ENCODE measurements at places on chromosomes 7 and 10.

GRCh38 chr10:120735773-120736371, 115.3 kb upstream of the WDR11 start:
- no peak for DNase-seq

DNA sequence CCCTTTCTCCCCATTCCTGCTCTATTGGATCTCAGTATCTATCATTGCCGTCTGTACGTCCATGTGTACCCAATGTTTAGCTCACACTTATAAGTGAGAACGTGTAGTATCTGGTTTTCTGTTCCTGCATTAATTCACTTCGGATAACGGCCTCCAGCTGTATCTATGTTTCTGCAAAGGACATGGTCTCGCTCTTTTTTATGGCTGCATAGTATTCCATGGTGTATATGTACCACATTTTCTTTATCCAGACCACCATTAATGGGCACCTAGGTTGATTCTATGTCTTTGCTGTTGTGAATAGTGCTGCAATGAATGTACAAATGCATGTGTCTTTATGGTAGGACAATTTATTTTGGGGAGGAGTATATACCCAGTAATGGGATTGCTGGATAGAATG, 94.4 kb upstream of the MPP7 start:
- no peak for DNase-seq

DNA sequence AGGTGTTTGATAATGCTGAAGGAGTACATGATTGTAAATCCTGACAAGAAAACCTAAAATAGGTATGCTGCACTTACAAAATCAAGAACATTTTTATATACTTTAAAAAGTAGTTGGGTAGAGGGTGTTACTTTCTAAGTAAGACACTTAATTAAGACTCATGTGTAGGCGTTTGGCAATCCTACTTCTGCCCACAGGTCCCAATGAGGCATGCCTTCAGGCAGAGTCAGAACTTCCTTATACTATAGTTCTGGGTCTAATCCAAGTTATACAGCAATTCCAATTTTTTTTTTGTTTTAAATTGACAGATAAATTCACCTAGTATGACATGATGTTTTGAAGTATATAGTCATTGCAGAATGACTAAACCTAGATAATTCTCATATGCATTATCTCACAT, 1188.5 kb upstream of the PHF14 start:
- DNase-seq: no peak

GRCh38 chr10:3281941-3282673, 109.5 kb upstream of the PITRM1 start:
- DNase-seq: no peak

DNA sequence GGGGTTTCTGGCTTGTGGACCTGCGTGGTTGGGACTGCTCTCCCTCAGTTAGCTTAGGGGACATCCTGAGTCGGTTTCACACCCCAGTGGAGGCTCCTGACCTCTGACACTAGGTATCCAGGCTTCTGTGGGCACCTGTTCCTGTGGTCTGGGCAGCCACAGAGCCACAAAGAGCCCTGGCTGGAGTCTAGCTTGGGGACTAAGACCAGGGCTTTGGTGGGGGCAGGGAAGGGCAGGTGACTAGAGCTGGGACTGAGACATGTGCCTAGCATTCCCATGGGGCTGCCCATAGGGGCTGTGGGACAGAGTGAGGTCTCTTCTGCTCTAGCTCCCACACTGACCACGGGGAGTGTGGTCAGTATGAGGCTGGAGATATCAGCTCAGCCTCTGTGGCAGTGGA, 4.0 kb upstream of the TMEM270 start:
- DNase-seq: no peak

- no peak for DNase-seq
Measured at GRCh38 chr7:2420216-2420933, 17.0 kb downstream of the CHST12 start.

DNA sequence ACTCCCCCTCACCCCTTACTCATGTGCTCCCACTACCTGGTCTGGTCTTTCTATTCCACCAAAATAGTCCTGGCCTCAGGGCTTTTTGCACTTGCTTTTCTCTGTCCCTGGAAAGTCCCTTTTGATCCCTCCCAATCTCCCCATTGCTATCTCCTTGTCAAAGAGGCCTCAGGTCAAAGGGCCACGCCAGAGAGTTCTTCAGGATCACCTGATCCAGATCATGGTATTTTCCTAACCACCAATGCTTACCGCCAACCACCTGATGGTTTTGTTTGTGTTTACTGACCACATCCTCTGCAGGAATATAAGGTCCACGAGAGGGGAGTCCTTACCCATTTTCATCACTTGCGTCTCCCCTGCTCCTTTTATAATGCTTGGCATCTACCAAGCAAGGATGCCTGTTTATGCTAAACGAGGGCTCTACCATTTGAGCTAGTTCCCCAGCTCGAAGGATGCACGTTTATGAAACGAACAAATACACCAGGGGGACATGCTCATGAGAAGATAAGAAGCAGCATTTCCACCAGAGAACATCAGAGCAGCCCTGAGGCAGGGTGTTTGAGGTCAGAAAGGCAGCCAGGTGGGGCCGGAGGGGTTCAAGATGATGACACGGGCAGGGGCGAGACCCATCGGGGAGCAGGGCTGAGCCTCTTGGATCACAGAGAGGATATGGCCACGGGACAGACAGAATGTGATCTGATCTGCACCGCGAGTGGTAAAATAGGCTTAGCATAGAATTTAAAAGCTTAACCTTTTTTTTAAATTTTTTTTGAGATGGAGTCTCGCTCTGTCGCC, 43.1 kb upstream of the FOXK1 start:
- DNase-seq: no peak

DNA sequence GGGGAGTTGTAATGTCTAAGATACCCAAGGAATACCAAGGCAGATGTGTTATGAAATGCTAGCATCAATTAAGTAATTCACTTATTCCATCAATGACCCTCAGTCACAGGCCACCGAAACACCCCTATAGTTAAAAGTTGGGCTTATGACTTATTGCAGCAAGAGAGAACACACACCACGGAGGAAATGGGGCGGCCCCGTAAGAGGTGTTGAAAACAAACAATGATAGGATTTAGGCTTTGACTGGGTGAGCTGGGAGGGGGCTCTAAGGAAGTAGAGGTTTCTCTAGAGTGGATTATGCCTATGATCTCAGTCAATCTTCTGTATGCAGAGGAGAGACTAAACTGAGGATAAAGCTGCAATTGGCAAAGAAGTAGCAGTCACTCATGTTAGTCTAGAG, 45.4 kb upstream of the PRKCQ start:
- DNase-seq: no peak

DNA sequence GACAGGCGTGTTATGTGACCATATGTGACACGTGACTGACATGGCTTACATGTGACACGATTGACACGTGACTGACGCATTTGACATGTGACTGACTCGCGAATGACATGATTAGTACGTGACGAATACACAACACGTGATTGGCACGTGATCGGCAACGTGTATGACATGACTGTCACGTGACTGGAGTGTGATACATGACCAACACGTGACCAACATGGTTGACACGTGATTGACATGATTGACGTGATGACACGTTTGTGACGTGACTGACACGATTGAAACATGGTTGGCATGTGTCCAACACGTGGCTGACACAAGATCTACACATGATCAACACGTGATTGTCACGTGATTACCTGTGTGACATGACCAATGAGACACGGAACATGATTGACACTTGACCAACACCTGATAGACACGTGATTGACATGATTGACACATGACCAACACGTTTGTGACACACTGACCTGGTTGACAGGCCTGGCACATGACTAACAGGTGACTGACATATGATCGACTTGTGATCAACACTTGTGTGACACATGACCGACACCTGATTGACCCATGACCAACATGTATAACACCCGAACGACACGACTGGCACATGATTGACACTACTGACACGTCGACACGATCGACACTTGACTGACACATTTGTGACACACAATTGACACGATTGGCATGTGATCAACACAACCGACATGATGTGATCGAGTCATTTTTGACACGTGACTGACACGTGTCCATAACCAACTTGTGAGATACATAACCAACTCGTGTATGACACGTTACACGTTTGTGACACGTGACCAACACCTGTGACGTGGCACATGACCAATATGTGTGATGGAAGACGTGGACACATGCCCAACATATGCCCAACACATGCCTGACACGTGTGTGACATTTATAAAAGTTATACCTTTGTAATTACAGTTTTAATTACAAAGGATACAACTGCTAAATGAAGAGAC, 21.1 kb downstream of the CRPPA start:
- DNase-seq: no peak

- DNase-seq: no peak
Measured at GRCh38 chr10:56181607-56182006, 179.5 kb downstream of the ZWINT start.

GRCh38 chr10:86041116-86041515, 325.5 kb downstream of the GRID1 start:
- DNase-seq: no peak

DNA sequence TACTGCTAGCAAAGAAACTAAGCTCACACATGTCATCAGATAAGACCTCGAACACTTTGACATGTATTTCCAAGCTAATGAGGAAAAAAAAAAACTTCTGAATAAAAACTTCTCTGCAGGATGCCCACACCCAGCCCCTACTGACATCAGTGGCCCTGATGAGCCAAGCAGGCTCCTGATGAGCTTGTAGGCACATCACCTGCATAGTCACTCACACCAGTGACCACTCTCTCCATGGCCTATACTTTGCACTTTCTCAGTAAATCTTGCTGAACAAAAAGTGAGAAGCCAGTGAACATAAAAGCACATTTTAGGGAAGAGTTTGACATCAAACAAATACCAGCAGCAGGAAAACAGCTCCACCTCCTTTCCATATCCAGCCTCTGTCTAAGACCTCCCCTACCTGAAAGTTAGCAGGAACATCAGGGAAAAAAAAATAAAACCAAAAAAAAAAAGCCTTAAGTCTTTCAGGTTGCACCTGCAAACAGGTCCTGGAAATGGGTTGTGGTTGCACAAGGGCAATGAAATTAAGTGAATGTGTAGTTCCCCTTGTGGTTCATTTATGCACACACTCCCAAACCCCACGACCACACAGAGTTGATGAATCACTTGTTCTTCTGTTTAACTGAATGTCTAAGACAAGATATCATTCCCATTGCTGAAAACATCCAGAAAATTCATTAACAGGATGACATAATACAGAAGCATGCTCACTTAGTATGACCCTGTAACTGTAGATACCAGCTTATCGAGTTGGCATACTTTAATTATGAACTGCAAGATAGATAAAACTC, 205.2 kb upstream of the PDE1C start:
- DNase-seq: no peak

GRCh38 chr7:47327346-47327697, 254.6 kb downstream of the TNS3 start:
- no peak for DNase-seq

DNA sequence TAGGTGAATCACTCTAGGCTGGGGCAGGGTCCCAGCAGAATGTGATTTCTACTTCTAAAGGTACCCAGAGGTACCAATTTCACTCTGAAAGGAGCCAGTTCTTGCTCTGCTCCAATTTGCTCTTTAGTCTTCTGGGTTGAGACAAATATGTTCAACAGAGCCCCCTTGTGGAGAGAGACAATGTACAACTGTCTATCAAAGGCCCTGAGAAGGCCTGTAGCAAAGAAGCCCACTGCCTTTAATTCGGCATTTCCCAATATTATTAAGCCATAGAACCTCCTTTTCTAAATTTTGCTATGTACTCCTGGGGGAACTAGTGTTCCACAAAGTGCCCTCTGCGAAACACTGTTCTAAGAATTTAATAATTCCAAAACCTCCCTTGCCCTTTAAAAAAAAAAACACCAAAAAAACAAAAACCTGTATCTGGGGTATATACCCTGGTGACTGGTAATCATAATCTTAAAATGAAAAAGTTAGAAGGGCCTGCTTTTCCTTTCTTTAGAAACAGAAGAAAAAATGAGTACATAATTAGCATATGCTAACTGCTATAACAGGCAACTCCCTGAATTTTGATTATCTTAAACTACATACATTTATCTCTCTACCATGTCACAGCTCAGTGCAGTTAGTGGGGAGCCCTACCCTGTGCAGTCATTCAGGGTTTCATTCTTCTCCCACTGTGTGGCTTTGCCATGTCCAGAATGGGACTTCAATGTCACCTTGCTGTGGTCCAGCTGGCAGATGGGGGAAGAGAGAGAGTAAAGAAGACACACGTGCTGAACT, 160.9 kb upstream of the BMPER start:
- DNase-seq: no peak

GRCh38 chr10:69800109-69800508, 1.6 kb upstream of the COL13A1 start:
- DNase-seq: no peak

DNA sequence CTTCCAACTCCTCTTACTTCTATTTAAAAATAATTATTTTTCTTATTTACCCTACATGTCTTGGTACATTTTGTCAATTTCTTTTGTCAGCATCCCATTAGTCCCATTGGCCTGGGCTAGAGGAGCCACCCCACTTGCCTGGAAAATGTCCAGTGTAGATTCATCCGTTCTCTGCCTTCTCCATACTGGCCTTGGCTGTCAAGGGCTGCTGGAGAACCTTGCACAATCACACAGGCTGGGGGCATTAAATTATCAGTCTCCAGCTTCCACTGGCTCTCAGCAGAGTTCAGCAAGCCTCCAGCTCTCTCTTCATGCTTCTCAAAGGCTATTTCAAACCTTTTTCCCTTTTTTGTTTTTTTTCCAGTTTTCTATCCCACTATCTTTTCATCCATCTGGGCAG, 13.8 kb upstream of the ZCCHC24 start:
- no peak for DNase-seq

GRCh38 chr7:48992816-48993215, 68.5 kb downstream of the CDC14C start:
- no peak for DNase-seq

- no peak for DNase-seq
Measured at GRCh38 chr10:29253690-29254029, 35.2 kb upstream of the LYZL1 start.

- DNase-seq: no peak
Measured at GRCh38 chr7:51138123-51139085, 178.2 kb downstream of the COBL start.

DNA sequence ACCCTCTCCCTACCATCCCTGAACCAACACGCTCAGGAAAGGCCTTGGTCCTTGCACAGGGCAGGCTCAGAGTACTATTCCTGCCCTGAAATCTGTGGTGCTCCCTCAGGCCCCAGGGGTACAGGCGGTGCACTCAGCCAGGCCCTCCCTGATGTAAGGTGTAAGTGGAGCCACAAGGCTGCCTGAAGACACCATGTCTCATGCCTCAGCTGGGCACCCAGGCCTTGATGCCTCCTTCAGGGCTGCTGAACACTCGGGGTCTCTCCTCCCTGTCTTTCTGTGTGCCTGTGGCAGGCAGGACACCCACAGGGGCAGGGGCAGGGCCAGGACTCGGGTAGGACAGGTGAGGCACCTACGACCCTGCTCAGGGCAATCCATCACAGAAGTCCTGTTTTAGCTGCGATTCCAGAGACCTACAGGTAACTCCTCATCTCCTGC, 22.9 kb upstream of the ANTXRL start:
- DNase-seq: no peak

DNA sequence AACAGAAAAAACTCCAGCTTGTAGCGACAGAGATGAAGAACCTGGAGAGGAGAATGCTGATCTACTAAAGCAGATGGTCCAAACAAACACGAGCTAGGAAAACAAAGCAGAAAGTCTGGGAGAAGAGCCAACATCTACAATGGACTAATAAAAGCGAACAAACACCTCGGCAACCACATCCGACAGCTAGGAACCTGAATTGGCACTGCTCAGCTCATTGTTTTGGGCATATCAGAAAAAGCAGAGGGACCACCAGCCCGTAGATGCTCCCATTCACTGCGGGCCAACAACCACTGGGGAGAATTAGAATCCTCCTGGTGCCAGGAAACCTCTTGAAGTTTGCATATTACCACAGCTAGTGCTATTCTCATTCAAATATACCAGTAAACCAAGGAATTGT, 204.7 kb downstream of the NXPH1 start:
- no peak for DNase-seq

Measured in activated T-cell treated with anti-CD3 and anti-CD28 coated beads, Interleukin-2, amount 50 U/mL, for 1 hour (primary cell).